ENCODE measurements at places on chromosomes 1 and 21.

- no peak for DNase-seq
Measured at GRCh38 chr1:61284936-61285335, 202.6 kb downstream of the NFIA start.

GRCh38 chr1:201758499-201759050 is 70.4 kb upstream of the IPO9 start:
- no peak for DNase-seq

DNA sequence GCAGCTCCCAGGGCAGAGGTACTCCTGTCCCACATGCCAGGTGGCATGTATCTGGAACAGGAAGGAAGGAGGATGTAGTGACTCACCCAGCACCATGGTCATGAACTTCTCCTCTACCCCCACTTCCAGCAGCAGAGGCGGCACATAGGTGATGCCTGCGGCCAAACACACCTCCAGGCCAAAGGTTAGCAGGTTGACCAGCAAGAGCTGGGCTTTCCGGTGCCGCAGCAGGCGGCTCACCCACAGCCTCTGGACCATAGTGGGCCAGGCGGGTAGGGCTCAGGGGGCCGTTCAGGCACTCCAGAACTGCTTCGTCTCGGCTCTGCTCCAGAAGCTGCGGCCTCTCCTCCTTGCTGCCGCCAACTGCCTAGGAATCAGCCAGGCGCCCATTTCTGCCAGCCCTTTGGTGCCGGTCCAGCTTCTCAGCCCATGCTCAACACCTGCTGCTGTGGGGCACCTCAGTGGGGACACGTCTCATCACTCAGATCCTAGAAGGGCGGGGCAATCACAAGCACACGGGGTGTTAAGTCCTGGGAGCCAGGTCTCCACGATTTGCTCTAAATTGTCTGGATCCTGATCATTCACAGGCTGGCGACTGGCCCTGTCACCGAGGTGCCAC is 15.8 kb downstream of the SLC45A3 start:
- DNase-seq, result no peak

GRCh38 chr1:35029761-35030160 is 2.0 kb downstream of the ZMYM6 start:
- DNase-seq, result no peak

GRCh38 chr1:204201348-204202040 is 5.2 kb upstream of the KISS1 start:
- DNase-seq, result no peak

- DNase-seq, result no peak
Measured at GRCh38 chr1:183282101-183282855, 96.2 kb downstream of the LAMC2 start.

DNA sequence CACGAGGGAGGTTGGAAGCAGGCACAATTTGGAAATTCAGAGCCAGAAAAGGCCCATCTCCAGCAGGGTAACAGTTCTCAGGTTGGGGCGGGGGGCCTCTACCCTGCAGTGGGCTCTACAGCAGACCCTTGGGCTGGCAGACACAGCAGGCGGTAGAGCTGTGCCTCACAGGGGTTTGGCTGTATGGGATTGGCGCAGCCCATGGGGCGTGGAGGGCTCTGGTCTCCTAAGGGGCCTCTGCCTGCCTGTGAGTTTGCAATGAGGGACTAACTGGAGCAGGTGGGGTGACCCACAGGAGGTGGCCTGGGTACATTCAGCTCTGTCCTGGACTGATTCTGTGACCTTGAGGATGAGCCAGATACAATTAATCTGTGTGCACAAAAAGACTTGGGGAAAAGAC is 124.1 kb downstream of the CAMTA1 start:
- DNase-seq, result no peak

DNA sequence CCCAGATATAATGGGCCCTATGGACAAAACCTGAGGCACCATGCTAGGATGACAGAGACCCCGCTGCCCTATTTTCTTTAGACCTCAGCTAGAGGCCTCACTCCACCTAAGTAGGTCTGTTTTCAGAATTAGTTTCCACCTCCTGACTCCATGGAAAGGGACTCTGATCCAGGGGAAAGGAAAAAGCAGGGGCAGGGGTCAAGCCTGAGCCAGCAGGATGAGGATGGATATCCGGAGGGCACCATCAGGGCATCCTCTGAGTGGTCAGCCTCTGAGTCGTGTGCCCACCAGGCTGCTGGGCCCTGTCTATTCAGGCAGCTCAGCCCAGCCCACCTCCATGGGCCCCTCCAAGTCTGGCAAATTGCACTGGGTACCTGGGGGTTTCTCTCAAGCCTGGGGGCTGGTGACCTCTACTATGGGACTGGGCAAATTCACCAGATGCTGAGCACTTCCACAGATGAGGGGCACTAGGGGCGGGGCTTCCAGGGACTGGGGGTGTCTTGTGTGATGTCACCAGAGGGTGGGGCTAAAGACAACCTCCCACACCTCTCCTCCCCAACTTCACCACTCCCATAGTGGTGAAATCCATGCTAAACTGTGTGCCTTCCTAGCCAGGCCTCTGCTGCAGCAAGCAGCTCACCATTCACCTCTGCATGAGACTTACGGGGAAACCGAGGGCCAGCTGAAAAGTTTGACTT is 5.5 kb downstream of the PAQR7 start:
- DNase-seq, result no peak

DNA sequence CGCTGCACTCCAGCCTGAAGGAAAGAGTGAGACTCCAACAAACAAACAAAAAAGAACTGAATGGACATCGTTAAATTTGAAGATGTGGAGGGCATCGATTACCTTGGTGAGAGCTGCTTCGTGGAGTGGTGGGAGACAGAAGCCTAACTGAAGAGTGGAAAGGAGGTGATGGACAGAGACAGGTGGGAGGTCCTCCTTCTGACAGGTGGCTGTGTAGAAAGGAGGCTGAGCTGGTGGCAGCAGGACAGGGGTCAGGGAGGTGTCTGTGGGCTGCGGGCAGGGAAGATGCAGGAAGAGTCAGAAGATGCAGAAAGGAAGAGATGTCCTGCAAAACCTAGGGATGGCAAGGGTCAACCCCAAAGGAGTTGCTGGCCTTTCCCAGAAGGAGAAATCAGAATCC is 30.5 kb downstream of the C1orf216 start:
- no peak for DNase-seq

DNA sequence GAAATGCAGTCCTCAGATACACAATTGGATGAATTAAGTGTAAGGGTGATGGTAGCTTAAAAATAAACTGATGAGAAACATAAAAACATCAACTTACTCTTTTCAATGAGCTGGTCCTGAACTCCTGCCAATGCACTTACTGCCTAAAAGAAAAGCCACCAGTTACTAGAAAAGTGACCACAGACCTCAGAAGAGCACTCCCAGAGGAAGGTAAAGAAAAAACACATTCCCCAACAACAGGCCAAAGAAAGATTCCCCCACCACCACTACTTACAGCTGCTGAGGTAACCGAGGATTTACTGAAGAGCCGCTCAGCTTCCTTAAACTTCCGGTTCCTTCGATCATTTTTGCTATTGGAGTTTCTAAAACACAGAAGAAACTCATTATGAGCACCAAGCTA is 5.4 kb downstream of the MEAF6 start:
- DNase-seq, result no peak

DNA sequence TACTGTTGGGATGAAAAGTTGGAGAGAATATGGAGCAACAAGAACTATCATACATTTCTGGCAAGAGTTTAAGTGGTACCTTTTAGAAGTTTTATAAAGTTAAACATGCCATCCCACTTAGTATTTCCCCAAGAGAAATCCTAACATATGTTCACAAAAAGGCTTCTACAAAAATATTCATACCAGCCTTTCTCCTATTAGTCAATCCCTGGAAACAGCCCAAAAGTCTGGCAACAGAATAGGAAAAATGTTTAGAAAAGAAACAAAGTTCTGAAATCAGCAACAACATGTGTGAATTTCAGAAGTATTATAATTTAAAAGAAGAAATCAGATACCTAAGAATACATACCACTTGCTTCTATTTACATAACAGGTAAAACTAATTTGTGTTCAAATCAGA is 271.0 kb downstream of the DSCAM start:
- no peak for DNase-seq

GRCh38 chr1:29650041-29650400 is 413.7 kb downstream of the PTPRU start:
- no peak for DNase-seq

GRCh38 chr1:171166361-171166760 is 18.7 kb upstream of the FMO2 start:
- DNase-seq, result no peak

DNA sequence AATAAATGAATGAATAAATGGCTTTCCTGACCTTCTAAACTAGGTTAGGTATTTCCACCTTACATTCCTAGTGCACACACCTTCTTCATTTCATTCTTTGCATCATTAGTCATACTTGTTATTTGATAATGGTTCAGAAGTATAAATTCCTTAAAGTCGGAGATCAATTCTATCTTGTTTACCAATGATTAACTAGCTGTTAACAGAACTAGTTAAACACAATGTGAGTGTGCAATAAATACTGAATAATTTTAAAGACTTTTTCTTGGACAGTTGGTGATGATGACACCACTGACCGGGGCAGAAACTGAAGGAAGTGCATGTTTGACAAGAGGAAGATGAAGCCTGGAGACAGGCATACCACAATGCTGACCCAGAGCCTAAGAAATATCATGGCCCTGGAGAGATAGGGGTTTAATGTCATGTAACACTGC is 207.1 kb upstream of the DEPDC1 start:
- DNase-seq, result no peak

- no peak for DNase-seq
Measured at GRCh38 chr1:25677193-25677773, 60.7 kb downstream of the MAN1C1 start.

- DNase-seq, result no peak
Measured at GRCh38 chr1:58927041-58927721, 143.3 kb upstream of the JUN start.

DNA sequence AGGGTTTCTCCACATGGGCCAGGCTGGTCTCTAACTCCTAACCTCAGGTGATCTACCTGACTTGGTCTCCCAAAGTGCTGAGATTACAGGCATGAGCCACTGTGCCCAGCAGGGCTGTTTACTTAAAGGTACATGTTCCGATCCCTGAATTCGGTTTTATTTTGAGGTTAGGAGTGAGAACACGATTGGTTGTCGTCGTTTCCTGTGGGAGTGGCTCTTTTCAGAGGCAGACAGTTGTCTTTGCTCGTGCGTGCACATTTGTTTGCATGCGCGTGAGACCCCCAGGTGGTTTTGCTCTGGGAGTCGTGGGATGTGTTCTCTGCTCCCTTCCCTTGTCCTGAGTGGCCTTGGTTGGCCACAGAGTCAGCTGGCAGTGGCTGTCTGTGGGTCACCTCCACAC is 60.2 kb downstream of the SKI start:
- no peak for DNase-seq

All from activated T-cell treated with anti-CD3 and anti-CD28 coated beads, Interleukin-2, amount 50 U/mL, for 48 hours (primary cell).